ENCODE measurements at places on chromosomes 3 and 15.

DNA sequence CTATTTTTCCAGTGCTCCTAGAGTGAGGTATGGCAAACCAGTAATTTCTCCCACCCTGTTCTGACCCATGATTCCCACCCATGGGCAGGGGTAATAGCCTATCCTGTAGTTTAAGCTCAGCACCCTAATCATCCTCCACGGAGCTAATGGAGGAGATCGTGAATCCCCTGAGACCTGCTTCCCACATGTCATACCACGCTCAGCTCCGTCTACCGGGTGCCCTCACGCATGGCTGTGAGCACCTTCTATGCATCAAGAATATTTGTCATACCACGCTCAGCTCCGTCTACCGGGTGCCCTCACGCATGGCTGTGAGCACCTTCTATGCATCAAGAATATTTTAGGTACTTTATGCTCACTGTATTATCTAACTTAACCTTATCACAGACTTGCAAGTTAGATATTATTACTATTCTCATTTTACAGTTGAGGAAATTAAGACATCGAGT, 104.7 kb upstream of the PFN2 start:
- DNase-seq: no peak

DNA sequence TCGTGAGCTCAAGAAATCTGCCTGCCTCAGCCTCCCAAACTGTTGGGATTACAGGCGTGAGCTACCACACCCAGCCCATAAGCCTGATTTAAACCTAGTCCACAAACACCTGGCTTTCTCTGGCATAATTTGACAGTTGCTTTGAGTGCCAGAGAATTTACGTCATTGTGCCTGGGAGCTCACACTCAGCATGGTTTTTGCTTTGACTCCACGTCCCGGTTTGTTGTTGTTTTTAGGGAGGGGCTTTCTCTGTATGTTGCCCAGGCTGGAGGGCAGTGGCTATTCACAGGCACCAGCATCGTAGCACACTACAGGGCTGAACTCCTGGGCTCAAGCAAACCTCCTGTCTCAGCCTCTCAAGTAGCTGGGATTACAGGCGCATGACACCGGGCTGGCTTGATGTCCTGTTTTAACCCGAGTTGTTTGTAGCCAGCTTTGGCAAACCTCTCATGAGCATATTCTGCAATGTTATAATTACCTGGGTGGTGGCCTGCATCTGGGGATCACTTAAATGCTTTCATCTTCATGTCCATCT, 32.7 kb downstream of the CEMIP start:
- no peak for DNase-seq

- DNase-seq: no peak
Measured at GRCh38 chr15:49314716-49315115, 108.3 kb upstream of the FGF7 start.

GRCh38 chr3:45084820-45085816, 59.0 kb downstream of the CLEC3B start:
- no peak for DNase-seq

DNA sequence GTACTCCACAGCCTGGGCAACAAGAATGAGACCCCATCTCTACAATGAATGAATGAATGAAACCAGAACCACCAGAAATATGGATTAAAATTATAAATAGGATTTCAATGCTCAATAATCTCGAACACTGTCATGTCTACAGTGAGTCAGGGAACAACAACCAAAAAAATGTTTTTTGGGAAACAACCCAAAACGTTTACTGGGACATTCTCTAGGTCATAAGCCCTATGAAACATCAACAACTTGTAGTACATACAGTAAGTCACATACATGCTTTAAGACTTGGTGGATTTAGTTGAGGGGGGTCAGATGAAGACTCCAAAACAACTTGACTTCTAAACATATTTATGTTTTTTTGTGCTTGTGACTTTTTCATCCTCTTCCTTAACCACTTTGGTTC, 511.2 kb downstream of the FOXP1 start:
- DNase-seq: no peak

- DNase-seq: no peak
Measured at GRCh38 chr3:108342837-108343486, 46.6 kb downstream of the HHLA2 start.

GRCh38 chr3:44058868-44059203, 182.8 kb upstream of the TOPAZ1 start:
- DNase-seq: no peak

DNA sequence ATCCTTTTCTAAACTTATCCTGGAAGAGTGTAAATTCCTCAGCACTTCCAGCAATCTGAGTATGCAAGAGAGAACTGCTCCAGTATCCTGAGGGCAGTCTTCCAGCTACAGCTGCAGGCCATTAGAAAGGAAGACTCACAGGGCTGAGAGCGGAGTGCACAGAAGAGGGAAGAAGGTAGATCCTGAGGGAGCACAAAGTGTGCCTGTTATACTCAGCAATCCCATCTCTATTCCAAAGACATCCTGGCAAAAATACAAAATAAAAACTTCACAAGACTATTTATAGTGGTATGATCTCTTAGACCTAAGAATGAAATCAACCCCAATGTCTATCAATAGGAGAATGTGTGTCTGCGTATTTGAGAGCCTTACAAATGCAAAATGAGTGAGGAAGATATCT, 292.0 kb downstream of the ZIC1 start:
- DNase-seq: no peak

Data from DMS79 (cell line).